ENCODE measurements at places on chromosomes 6 and 20.
A peak's percentile ranks its signal among the peaks of the same experiment; 100 is the strongest.

GRCh38 chr6:38554700-38555413 lies 84.9 kb downstream of the BTBD9 start:
- no peak for DNase-seq

DNA sequence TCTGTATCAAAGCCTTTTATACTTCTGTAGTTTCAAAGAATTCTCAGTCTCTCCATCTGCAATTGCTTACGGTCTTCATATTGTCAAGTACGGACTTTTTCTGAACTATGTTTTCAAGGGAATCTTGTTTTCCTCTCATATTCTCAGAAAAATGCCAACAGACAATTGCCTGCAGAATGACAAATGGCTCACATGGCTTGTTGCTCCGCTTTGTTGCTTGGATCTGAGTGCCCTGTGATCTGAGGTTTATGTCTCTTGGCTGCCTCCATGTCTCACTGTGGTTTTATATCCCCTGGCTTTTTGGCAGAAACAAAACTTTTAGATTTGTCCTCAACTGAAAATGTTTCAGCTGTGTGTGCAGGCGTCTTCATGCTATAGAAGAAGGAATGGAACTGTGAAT lies 285.4 kb upstream of the CHD6 start:
- no peak for DNase-seq

GRCh38 chr6:157768304-157768703 lies 54.7 kb upstream of the SNX9 start:
- DNase-seq = peak; percentile 46

GRCh38 chr6:69894578-69895347 lies 28.4 kb downstream of the COL19A1 start:
- DNase-seq = no peak

DNA sequence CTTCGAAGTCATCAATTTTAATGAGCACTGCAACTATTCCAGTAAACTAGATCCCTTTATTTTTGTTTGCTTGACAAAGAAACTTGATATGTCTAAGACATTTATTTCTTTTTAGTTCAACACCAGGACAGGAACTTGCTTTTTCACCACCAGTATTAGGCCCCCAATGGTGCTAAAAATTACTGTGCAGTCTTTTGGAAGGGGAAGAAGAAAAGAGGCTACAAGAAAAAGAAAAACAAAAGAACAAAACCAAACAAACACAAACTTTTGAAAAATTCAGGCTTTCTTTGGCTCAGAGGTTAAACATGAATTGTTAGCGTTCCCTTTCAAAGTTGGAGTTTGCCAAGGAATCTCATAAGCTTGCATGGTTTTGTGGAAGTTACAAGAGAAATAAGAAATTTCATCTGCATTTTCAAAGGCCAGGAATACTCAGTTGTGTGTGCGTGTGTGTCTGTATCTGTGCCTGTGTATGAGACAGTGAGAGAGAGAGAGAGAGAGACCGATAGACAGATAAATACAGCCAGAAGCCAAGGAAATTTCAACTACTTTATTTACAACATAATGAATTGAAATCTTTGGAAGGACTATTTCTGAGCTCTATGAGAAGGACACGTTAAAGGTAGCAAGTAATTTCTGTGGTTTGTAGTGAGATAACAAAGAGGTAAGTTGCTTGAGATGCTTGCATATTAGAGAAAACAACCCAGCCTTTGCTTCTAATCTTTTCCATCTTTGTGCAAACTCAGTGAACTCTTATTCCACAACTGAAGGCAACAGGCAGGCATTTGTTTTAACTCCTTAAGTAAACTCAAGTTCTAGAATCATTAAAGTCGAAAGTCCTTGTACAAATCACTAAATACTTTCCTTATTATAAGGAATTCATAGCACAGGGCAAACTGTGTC lies 171.0 kb upstream of the CITED2 start:
- no peak for DNase-seq

GRCh38 chr6:52213127-52213526 lies 27.0 kb downstream of the IL17A start:
- no peak for DNase-seq

GRCh38 chr6:20338156-20338555 lies 63.5 kb upstream of the E2F3 start:
- no peak for DNase-seq

DNA sequence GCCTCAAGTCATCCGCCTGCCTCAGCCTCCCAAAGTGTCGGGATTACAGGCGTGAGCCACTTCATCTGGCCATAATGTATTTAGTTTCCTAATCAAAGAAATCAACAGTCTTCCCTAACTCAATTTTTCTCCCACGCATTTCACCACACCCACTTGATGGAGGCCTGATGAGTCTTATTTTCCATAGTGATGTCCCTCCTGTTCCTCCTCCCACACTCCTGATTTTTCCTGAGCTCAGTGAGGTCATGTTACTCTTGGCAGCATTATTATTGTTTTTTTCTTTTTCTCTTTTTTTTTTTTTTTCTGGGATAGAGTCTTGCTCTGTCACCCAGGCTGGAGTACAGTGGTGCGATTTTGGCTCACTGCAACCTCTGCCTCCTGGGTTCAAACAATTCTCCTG lies 8.9 kb downstream of the ABRACL start:
- no peak for DNase-seq

DNA sequence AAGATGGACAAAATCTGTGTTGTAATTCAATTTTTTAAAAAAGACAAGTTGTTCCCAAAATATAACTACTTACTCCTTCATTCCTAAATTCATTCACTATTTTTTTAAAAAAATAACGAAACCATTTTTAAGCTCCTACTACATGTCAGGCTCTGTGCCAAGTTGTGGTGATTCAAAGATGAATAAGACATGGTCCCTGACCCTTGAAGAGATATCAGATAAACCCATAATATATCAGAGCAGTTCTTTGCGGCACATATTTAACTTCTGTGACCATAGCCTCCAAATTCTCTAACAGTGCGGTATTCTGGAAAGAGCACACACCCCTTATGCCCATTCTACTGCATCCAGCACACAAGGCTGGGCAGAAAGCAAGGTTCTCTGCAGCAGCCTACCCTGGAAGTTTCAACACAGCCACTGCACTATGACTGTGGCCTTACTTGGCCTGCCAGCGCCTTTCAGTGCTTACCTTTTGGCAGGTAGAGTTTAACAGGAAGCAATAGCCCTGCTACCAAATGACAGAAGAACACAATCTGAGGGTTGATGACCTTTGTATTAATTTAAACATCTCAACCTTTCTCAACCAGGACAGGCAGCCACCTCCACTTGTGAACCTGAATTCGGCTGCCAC lies 406.5 kb downstream of the BTBD9 start:
- DNase-seq = no peak

GRCh38 chr20:53681352-53682212 lies 87.9 kb upstream of the ZNF217 start:
- no peak for DNase-seq

GRCh38 chr20:10412591-10413408 lies 21.2 kb downstream of the MKKS start:
- no peak for DNase-seq

DNA sequence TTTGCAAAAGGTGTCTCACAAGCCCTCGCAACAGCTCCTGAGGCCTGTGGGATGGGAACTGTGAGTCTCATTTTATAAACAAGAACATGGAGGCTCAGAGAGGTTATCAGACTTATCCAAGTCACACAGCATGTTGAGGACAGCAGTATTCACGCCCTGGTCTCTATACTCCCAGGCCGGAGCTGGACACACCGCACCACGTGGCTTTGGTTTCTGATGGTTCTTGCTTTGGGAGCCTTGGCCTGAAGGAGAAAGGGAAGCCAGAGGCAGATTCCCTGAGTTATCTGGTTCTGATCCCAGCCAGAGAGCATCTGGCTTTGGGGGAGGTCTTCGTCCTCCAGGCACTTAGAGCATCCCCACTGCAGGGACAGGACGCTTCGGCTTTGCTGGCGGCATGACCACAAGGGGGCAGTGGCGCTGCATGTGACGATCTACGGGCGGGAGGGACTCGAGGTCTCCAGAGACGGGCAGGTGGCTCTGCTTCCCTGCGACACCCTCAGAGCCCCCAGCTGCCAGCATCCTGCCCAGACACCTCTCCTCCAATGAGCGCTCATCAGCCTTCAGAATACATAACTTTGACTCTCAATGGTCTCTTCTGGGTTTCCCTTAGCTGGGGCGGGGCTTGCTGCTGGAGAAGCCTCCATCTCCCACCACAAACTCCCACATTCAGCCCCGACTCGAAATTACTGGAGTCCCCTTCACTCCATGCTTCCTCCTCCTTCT lies 51.4 kb upstream of the SAYSD1 start:
- DNase-seq = peak; percentile 78

DNA sequence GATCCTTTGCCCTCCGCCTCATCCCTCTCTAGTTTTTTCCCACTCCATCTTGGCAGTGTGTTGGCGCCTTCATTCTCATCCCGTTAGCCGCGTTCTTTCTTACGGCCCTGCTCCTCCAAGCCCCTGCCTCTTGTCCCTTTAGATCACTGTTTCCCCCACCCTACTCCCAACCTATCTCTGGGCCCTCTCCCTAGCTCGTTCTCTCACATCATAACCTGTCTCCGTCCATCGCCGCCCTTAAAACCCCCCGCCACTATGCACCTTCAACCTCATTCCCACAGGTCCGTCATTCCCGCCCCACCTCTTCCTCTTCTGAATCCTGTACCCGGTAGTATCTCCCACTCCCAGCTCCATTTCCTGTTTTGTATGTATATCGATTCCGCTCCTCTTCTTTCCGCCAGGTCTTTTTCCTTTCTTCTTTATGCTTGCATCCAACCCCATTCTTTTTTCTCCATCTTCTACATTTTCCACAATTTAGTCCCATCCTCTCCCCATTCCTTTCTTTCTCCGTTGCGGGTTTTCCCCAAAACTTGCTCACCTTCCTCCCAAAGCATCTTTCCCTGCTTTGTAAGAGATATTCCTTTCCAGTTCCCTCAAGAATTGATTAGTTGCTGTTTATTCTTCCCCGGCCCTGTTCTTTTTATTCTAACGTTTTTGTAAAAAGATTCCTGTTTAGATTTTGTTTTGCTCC lies 671 bp downstream of the EFHC1 start:
- no peak for DNase-seq

DNA sequence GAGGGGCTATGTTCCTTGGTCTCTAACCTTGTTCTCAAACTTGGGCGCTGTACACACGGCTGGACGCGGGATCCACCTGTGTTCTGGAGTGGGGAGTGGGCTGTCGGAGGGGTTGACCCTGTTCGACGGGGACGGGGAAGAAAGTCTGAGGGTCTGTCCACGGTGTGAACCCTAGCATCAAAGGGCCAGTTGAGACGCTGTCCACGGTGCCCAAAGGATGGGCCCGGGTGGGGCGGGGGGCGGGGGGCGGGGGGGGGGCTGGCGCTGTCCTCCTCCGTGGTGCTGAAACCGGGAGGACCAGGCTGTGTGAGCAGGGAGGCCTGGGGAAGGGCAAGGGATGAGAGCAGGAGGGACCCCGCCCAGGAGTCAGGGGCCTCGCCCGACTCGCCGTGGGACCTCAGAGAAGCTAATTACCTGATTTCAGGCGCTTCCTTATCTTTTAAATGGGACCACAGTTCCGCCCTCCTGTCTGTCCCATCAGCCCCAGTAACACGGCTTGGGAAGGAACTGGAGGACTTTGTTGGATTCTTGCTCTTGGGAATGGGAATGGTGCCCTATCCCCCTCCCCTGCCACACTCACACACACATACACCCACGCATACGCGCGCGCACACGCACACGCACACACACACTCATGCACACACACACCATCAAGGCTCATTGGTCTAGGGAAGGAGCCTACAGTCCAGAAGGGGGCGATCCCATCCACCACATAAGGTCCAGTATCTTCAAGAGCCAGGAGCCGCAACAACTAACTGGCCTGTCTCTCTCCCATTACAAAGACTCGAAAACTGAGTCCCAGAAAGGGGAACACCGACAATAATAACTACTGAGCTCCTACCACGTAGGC lies 1.0 kb upstream of the VSTM2L start:
- DNase-seq = peak; percentile 18

DNA sequence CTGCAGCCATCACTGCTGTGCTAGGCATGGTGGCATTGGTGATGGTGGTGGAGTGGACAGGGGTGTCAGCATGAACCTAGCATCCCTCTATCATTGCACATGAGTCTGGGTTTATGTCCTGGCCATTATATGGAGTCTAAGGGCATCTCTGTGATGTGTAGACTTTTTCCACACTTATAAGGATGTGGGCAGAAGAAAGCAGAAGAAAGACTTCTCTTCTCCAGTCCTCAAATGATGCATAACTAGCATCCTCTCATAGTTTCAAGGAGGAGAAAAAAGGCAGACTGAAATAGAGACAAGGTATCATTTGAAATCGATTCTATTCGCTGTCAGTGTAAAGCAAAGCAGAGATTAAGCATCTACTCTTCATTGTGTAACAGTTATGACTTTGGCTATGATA lies 140.0 kb upstream of the ATXN1 start:
- no peak for DNase-seq

DNA sequence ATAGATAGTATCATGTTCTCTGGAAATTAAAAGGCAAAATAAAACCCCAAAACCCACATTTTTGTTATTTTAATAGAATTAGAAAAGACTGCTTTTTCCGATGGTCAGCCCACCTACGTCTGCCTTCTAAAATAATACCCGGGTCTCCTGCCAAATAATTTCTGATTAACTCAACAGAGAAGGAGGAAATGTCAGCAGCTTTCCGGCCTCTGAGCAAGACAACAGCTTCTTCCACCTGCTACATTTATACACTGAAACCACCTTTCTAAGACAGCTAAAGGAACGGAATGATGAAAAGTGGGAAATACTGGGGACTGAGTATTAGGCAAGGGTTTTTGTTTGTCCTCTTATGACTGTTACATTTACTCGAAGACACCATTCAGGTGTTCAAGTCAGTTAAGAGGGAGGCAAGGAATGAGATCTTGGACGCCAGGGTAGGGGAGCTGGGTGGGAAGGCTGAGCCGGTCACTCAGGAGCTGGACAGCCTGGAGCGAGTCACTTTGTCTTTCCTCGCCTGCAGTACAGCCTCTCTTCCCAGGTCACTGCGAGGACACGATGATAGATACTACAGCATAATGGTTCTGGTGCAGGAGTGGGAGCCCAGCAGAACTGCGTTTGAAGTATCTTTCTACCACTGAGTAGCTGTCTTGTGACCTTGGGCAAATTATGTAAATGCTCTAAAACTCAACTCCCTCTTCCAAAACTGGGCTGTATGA lies 96.3 kb upstream of the QKI start:
- DNase-seq = no peak

- DNase-seq = no peak
Measured at GRCh38 chr20:1377984-1378734, 14.7 kb downstream of the FKBP1A start.

GRCh38 chr6:107753778-107754177 lies 70.3 kb downstream of the SCML4 start:
- no peak for DNase-seq

GRCh38 chr6:25793970-25794369 lies 37.9 kb downstream of the SLC17A1 start:
- no peak for DNase-seq

DNA sequence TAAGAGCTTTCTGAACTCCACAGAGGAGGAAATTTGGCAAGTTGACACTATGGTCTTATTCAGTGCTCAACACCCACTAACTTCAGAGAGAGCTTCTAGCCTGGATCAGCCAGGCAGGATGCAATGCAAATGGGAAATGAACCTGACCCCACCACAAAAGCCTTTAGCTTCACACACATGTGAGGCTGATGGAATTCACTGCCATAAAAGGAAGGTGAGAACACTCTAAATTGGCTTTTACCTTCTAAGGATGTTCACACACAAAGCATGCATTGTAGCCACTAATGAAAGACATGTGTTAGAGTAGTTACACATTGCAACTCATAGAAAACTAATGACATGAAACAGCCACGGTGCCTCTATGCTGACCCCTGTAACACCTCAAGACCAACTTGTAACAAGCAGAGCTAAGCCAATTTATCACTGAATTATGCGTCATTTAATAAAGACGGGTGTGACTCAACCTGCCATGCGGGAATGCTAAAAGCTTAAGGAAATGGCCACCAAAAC lies 262.1 kb downstream of the HACE1 start:
- DNase-seq = no peak
